ENCODE measurements at places on chromosomes 5 and 9.

DNA sequence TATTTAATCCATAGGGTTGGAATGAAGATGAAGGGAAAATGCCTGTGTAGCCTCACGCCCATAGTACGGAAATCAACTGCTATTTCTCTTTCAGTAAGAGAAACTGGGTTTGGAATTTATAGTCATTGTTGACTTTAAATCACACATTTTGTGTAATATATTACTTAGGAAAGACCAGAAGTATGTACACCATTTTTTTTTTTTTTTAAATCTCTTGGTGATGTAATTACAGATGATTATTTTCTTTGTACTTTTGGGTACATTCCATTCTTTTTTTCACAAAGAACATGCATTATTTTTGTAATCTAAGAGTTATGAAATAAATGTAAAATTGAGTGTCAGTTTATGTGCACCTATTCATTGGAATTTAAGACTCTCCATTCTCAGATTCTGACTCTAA, 45.7 kb downstream of the POC5 start:
- no peak for DNase-seq

DNA sequence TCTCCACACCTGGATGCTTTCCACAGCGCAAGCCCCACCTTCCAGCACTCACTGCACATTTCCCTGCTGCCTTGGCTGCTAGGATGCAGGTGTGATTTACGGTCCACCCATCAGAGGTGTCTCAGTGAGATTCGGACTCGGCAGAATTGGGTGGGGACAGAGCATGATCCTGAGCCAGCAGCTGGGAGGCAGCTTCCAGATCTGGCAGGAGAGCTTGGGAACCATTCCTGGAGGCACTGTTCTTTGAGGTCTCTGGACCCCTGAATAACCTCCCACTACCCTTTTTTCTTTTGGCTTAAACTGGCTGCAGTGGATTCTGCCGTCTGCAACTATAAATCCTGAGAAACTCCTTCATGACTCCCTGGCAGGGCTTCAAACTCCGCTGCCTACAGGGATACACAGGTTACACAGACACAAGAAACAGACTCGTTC, 99.6 kb upstream of the PHYKPL start:
- DNase-seq = no peak

GRCh38 chr9:137146527-137146918, 7.6 kb downstream of the GRIN1 start:
- no peak for DNase-seq

DNA sequence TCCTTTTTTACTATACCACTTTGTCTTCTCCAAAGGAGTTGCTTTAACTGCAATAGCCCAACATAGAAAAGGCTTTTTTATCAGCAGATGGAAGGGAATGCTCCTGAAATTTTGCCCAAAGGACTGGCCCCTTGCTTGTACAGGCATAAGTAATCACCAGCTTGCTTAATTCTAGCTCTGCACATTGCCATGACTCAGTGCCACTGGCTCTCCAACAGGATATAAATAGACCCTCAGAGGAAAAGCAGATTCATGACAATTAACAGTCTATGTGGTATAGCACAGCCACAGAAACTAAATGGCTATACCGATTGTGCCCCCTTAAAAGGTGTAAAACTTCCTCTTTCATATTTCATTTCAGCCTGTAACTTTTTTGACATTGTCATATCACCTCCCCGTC, 227.0 kb downstream of the ZNF608 start:
- DNase-seq = no peak

All from stimulated activated CD4-positive, alpha-beta T cell treated with anti-CD3 and anti-CD28 coated beads, Interleukin-12 subunit alpha, Interleukin-12 subunit beta, amount 100 ng/mL, for 4 hours (primary cell).